ENCODE measurements at places on chromosomes 16 and 17.
A peak's percentile ranks its signal among the peaks of the same experiment; 100 is the strongest.

DNA sequence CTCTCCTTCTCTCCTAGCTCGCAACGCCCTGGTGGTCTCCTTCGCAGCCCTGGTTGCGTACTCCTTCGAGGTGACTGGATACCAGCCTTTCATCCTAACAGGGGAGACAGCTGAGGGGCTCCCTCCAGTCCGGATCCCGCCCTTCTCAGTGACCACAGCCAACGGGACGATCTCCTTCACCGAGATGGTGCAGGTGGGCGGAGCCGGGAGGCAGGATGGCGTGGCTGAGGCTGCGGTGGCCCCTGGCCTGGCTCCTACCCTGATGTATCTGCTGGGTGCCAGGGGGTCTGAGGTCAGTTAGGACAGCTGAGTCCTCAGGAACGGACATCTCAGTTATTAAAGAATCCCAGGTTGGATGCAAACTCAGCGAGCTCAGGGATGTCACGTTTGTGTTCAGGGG lies 16.7 kb downstream of the SLC26A11 start:
- no peaks in the 10 kb centered on the region for H3K27me3 ChIP-seq
- no peak for DNase-seq
- H3K27ac ChIP-seq: no peak overlapping the region
- H3K4me3 ChIP-seq: no peak overlapping the region

DNA sequence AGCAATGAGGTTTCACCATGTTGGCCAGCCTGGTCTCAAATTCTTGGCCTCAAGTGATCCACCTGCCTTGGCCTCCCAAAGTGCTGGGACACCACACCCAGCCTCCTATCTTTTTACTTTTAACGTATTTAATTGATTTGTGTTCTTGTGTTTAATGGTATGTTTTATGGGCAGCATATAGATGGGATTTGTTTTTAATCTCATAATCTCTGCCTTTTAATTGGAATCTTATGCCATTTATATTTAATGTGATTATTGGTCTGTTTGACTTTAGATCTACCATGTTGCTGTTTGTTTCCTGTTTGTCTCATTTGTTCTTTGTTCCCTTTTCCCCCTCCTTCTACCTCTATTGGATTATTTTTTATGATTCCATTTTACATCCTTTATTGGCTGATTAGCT lies 12.2 kb downstream of the SLC26A11 start:
- no peak for DNase-seq
- no peak overlapping the region for H3K4me3 ChIP-seq
- no peaks in the 10 kb centered on the region for H3K4me1 ChIP-seq
- peaks cover 38% of the 10 kb centered on the region for H3K36me3 ChIP-seq
- H3K27me3 ChIP-seq: no peaks in the 10 kb centered on the region

GRCh38 chr17:29110372-29110757 lies 67.4 kb downstream of the PIPOX start:
- no peak for DNase-seq
- H3K36me3 ChIP-seq: peaks cover 96% of the 10 kb centered on the region
- no peak overlapping the region for H3K4me3 ChIP-seq
- no peak overlapping the region for H3K27ac ChIP-seq
- H3K4me1 ChIP-seq: no peaks in the 10 kb centered on the region

DNA sequence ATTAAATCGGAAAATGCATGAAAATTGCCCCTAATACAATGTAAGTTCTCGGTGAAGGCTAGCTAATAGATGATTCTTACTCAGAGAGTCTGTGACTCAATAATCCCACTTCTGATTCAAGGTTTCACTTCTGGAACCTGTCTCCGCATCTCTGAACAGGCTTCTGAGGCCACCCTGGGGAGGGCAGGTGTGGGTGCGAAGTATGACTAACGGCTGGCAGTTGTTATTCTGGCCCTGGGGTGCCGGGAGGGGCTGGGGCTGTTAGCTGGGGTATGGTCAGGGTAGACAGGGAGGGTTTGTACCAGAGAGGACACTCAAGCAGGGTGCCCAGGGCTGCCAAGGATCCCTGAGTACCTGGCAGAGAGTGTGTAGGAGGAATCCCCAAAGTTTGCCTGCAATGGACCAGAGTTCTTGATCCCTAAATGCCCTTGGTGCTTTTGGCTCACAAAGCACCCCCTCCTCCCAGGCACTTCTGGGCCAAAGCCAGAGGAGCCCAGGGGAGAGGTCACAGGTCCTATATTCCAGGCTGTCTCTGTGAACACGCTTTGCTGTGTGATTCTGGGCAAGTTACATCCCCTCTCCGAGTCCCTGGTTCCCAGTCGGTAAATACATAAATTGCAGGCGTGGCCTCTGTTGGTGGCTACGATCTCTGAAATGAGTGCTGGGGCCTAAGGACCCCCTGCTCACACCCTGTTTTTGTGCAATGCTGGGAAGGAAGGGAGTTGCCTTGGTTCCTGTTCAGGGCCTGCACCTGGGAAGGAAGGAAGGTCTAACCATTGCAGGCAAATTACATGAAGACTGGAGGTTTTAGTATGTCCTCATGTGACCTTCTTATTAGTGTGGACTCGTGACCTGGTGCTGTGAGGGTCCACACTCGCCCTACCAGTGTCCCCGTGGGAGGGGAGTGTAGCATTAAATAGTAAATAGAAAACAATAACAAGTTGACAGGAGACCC lies 49.9 kb upstream of the CPNE2 start:
- H3K27ac ChIP-seq: peak overlapping the region; percentile 81
- peak overlapping the region; percentile 37 for H3K4me3 ChIP-seq
- H3K36me3 ChIP-seq: peaks cover 80% of the 10 kb centered on the region
- no peaks in the 10 kb centered on the region for H3K27me3 ChIP-seq

- H3K36me3 ChIP-seq: no peaks in the 10 kb centered on the region
- H3K27me3 ChIP-seq: no peaks in the 10 kb centered on the region
- H3K4me1 ChIP-seq: peaks cover 29% of the 10 kb centered on the region
- no peak overlapping the region for H3K4me3 ChIP-seq
- H3K27ac ChIP-seq: no peak overlapping the region
These were observed 83.8 kb downstream of the GNAO1 start for GRCh38 chr16:56275076-56275475.

- H3K27ac ChIP-seq: no peak overlapping the region
- H3K36me3 ChIP-seq: no peaks in the 10 kb centered on the region
- DNase-seq: no peak
- H3K27me3 ChIP-seq: no peaks in the 10 kb centered on the region
These were observed 11.8 kb upstream of the GGT6 start for GRCh38 chr17:4572131-4572530.

Data from CD4-positive, alpha-beta T cell (primary cell).